ENCODE measurements at places on chromosomes 5 and 9.

GRCh38 chr9:137352511-137353222, 50.6 kb upstream of the NRARP start:
- DNase-seq, result no peak

- DNase-seq, result no peak
Observed at GRCh38 chr9:100375658-100376057, 22.9 kb upstream of the TEX10 start.

- DNase-seq, result no peak
Observed at GRCh38 chr9:130265431-130266235, at the start of gene HMCN2. HMCN2 (plus strand) TSS chr9:130265760; CDS start chr9:130265879, 119 bp downstream.

GRCh38 chr5:141867651-141868050, 10.6 kb downstream of the PCDH1 start:
- DNase-seq, result no peak

DNA sequence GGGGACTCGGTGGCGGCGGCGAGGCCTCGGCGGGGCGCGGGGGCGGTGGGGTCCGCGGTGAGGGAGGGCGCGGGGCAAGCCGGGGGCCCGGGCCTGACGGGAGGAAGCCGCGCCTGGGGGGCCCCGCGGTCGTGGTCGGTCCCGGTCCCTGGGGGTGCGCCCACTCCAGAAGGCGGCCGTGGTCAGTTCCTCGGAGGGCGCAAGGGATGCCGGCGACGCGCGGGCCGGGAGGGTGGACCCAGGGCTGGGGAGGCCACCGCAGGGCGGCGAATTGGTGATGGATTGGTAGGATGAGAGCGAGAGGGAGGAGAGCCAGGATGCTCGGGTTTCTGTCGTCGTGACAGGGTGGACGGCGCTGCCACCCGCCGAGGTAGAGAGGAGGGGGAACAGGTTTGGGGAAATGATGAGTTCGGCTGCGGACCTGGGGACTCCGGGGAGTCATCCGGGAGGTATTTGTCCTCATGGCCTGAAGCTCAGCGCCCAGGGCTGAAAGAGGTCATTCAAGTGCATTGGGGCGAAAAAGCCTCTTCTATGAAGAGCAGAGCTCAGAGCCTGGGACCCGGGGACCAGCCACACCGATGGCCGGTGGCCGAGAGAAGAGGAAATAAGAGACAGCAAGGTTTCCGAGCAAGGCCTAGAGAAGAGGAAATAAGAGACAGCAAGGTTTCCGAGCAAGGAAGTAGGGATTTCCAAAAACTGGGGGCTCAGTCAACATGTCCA, 557 bp downstream of the GNG10 start:
- no peak for DNase-seq

DNA sequence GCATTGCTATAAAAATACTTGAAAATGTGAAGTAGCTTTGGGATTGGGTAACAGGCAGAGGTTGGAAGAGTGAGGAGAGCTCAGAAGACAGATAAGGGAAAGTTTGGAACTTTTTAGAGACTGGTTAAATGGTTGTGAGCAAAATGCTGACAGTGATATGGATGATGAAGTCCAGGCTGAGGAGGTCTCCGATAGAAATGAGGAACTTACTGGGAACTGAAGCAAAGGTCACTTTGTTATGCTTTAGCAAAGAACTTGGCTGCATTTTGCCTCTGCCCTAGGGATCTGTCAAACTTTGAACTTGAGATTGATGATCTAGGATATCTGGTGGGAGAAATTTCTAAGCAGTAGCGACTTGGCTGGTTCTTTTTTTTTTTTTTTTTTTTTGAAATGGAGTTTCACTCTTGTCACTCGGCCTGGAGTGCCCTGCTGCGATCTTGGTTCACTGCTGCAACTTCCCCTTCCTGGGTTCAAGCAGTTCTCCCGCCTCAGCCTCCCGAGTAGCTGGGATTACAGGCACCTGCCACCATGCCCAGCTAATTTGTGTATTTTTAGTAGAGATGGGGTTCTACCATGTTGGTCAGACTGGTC, 998.9 kb downstream of the TLE1 start:
- no peak for DNase-seq

- no peak for DNase-seq
Observed at GRCh38 chr9:134408939-134409737, 82.9 kb downstream of the RXRA start.

DNA sequence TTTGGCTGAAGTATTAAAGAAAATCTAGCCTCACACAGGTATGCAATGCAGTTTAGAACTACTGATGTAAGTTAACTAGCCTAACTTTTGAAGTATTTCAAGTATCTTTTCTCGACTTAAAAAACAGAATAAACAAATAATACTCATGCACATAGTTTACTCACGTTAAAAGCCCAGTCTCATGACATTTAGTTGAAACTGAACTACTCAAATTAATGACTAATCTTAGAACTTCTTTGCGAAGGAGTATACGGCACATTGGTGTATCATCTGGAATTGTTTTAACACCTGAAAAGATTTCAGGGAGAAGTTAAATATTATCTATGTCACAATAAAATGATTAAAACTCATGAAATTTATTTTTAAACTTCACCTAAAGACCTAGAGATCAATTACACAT, 98.5 kb downstream of the OSMR start:
- no peak for DNase-seq

- no peak for DNase-seq
Observed at GRCh38 chr5:180668835-180669596, 19.6 kb upstream of the FLT4 start.
